ENCODE measurements at places on chromosomes 6 and 20. TPM values are rescaled to one million over a fixed set of nuclear protein-coding genes. Genes with fewer than 3 reads are reported as not detected.

- DNase-seq: no peak
Measured at GRCh38 chr6:134676307-134677281, 273.3 kb downstream of the ALDH8A1 start.

DNA sequence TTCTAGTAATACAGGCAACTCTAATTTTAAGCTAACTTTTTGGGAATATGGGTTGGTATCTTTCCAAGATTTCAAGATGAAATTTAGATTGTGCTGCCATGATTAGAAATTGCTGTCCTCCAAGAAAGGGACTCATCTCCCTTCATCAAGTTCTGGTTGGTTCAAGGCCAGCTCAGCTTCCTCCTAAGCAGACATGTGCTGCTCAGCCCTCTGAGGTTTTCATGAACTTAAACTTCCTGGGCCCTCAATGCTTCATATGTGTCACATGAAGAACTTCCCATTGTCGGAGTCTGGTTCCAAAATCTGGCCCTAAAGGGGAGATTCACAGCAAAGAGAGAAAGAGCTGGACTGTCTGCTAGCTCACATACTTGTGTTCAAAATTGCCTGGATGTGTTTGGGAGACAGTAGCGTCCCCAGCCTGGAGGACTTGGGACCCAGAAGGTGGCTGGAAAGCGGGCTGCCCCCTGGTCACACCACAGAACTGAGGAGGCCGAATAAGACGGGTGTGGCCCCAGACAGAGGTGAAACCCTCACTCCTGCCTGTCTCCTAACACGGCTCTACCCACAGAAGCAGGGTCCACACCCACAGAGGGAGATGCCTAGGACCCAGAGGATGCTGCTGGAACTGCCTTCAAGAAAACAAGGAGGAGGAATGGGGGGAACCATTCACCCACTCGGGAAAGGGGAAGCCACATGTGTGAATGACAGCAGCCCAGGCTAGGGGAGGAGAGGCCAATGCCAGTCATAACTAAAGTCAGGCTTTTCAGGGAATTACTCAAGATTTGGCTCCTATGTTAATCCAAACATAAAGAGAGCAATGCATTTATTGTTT, 54.3 kb upstream of the GPR31 start:
- no peak for DNase-seq

DNA sequence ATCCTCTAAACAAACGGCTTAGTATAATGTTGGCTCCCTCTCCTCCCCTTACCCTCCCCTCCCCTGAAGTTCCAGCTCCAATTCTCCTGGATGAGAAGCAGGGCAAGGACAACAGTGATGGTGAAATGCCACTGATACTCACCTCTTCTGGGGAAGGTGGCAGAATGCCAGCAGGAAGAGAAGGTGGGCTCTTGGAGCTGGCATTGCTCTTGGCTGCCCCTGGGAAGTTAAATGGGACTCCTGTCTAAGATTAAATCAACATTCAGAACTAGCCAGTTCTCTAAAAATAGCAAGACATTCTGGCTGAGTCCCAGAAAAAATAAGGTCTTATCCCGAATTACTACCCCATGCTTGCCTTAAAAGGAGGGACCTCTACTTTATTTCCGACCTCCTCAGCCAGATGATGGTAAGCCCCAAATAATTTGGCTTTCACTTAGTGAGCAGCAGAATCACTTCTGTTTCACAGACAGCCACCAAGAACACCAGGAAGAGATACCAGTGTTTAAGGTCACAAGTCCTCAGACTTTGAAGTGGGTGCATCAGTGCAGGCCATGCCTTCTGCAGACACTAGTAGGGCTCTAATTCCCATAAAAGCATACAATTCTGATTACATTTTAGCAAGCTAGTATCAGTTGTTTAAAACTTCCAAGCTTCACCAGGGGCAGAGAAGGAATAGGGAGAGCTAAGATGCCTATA, 46.0 kb upstream of the IL17A start:
- no peak for DNase-seq

GRCh38 chr6:137391061-137391814, 103.0 kb downstream of the OLIG3 start:
- no peak for DNase-seq

GRCh38 chr20:3935956-3936340, 46.8 kb downstream of the PANK2 start:
- DNase-seq: no peak

GRCh38 chr6:5995949-5996713, 10.6 kb downstream of the NRN1 start:
- DNase-seq: no peak

GRCh38 chr6:119163006-119163405, 84.5 kb upstream of the FAM184A start:
- DNase-seq: no peak

GRCh38 chr6:21807299-21808044, 213.9 kb downstream of the SOX4 start:
- DNase-seq: no peak

- DNase-seq: no peak
Measured at GRCh38 chr6:52410979-52411378, 9.2 kb upstream of the EFHC1 start.

DNA sequence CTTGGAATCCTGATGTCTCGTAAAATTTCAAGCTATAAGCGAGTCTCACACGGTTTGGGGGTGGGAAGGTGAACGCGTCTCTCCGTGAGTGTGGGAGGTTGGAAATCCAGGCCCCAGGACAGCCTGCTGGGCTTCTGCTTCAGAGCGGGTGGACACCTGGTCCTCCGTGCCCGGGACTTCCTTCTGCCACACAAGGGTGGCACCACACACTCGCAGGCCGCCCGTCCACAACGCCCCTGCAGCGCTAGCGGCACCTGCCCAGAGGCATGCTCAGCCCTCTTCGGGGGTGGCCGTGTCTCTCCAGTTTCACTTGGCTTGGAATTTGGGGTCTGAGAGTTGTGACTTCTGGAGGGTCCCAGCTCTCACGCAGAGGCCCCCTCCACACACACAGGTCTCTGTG, 151.9 kb downstream of the PHACTR3 start:
- DNase-seq: no peak

DNA sequence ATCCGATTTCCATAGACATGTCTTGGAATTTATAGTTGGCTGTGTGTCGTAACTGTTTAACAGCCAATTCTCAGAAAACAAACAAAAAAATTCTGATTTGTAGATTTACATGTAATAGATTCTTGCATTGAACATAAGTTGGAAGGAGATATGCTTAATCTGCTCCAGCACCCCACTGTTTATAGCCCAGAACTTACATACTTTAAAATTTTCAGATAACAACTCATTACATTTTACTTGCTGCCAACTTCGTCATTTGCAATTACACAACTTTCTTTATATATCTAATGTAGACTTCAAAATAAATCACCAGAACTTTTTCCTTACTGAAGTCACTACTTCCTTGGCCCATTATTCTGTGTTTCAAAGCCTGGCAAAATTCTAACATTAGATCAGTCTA, 472.3 kb upstream of the EYS start:
- no peak for DNase-seq

- DNase-seq: no peak
Measured at GRCh38 chr20:41178904-41179432, 41.6 kb downstream of the PLCG1 start.

- no peak for DNase-seq
Measured at GRCh38 chr20:31821427-31821826, 2.3 kb downstream of the MYLK2 start.

DNA sequence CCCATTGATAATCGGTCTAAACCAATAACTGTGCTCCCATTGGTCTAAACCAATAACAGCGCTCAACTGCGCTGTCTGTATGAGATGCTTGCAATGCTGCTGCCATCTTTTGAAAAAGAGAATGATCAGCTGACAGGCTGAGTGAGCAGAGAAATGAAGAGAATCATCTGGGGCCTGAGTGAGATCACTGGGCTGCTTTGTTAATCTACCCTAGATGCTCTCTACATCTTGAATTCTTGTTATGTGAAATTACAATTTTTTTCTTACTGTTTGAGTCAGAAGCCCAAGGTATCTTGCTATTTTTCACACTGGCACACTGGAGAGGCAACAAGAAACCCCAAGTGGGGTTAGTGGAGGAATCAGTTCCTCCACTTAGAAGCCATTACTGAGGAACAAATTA, 91.5 kb upstream of the GCM1 start:
- DNase-seq: no peak

DNA sequence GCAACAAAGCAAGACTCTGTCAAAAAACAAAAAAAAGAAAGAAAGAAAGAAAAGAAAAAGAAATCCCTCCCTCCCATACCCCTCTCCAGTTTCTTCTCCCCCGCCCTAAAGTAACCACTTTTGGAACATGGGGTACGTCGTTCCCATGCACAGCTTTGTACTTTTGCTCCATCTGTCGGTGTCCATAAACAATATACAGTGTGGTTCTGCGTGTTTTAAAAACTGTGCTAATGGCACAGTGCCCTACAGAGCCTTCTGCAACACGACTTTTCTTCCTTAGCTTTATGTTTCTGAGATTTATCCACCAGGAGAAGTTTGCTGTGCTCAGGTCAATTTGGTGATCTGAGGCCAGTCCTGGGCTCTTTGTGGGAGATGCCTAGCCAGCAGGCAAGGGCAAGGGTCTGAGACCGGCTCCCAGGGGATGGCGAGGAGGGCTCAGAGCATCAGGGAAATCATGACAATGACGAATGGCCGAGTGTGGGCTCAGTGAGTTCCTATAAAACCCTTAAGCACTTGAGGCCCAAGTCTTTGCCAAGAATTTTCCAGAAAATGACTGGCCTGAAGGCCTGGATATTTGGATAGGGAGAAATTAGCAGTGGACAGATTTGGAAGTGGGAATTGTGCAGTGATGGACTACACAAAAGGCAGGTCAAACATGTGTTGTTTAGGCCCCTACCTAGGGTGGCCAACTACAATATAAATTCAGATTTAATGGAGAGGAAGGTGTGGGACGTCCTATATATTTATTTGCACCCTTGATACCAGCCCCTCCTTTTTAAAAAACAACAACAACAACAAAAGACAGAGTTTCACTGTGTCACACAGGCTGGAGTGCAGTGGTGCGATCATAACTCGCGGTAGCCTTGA, 1.9 kb upstream of the BCAS4 start:
- no peak for DNase-seq

GRCh38 chr6:25727028-25727427, 27.5 kb upstream of the SLC17A4 start:
- no peak for DNase-seq

GRCh38 chr20:57316795-57317201, 12.8 kb upstream of the SPO11 start:
- no peak for DNase-seq

GRCh38 chr6:97085772-97086171, 161.2 kb downstream of the KLHL32 start:
- no peak for DNase-seq

GRCh38 chr6:101666256-101666655, 272.7 kb downstream of the GRIK2 start:
- peak; percentile 90 for DNase-seq

DNA sequence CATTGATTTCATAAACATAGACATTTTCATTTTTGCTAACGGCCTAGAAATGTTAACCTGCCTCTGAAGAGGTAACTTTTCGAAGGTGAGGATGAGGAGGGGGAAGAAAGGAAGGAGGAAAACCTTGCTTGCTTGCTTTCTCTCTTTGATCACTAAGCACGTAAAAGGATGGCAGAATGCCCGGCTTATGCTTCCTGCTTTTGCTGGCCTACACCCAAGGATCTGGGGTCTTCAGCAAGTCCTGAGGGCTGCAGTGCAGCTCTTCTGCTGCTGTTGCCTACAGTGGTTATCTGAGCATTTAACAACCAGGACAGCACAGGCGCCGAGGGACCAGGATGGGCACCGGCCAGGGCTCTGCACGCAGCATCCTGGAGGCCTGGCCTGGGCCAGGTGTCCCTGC, 150.8 kb upstream of the TAB2 start:
- DNase-seq: peak; percentile 19

GRCh38 chr6:15921243-15921642, 207.6 kb upstream of the MYLIP start:
- DNase-seq: no peak

DNA sequence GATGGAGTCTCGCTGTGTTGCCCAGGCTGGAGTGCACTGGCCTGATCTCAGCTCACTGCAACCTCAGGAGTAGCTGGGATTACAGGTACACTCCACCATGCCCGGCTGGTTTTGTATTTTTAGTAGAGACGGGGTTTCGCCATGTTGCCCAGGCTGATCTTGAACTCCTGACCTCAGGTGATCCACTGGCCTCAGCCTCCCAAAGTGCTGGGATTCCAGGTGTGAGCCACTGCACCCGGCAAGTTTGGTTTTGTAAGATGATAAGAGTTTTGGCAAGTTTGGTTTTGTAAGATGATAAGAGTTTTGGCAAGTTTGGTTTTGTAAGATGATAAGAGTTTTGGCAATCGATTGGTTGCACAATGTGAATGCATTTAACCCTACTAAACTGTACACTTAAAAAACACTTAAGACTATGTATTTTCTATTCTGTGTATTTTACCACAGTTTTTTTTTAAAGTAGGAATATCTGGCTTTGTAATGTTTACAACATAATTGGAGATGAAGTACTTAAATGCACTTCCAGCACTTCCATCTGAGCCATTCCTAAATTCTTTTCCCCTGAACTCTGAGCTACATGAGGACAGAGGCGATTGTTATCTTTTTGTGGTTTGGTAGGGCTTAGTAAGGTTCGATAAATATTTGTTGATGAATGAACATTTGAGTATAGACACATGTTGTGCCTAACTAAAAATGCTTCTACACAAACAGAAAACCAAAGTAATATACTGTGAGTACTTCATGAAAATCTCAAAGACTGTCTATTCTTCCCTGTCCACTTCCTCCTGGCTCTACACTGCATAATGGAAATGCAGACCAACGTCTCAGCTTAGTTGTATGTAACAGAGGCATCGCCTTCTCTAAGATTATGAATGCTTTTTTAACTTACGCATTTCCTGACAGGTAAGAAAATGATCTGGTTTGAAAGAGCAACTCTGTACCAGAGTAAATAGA, 18.8 kb downstream of the SAMHD1 start:
- no peak for DNase-seq

- no peak for DNase-seq
Measured at GRCh38 chr20:12989586-12990115, 19.1 kb upstream of the SPTLC3 start.

GRCh38 chr20:62935968-62936585, 1.9 kb upstream of the GID8 start:
- no peak for DNase-seq

DNA sequence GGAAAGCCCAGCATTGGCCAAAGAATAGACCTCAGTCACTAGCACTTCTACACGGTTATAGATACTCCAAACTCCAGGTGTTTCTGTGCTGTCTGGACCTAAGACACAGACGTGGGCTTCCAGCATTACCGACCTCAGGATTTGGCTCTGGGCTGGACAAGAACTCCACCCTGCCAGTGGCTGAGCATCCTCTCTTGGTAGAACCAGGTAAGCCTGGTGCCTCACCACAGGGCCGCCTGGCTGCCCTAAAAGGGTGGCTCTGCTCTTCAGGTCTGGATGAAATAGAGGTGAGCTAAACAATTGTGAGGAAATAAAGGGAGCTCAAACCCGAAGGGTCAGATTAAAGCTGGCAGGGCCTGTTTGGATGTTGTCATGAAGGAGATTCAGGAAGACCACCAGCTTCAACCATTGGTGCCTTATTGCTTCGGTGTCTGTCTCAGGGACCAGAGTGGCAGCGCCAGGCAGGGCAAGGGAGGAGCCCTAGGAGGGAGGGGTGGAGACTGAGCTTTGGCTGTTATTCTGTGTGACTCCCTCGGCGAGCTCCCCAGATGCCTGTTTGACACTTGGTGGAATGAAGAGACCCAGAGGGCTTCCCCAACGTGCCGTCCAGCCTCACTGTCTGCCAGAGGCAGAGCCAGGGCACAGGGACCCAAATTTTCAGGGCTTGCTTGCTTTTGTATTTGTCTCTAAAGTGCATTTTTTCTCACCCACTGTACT, 8.6 kb downstream of the SYNDIG1 start:
- DNase-seq: no peak

NT5E gene
- 15.8 TPM for total RNA-seq

PLCB1 gene
- 4.4 TPM for total RNA-seq

PI16 gene
- total RNA-seq: 0.07 TPM

CASS4 gene
- total RNA-seq: 0.04 TPM

CYP24A1 gene
- total RNA-seq: 0.81 TPM

RGS17 gene
- 0.40 TPM for total RNA-seq

LAMA2 gene
- 0.22 TPM for total RNA-seq

Measured in PC-3 (cell line).